MCF 10A (cell line): ENCODE measurements at places on chromosomes 16 and 17.

- peak; percentile 44 for DNase-seq
Observed at GRCh38 chr17:66272811-66273585, 29.4 kb upstream of the PRKCA start.

- DNase-seq: no peak
Observed at GRCh38 chr16:22356930-22357634, 17.3 kb downstream of the CDR2 start.

GRCh38 chr16:7946142-7946541, 613.5 kb downstream of the RBFOX1 start:
- no peak for DNase-seq

- DNase-seq: no peak
Observed at GRCh38 chr17:16465861-16466338, 26.1 kb downstream of the LRRC75A start.

- DNase-seq: no peak
Observed at GRCh38 chr17:70882504-70882903, 713.2 kb downstream of the KCNJ2 start.

GRCh38 chr17:18257982-18258355, 569 bp downstream of the FLII start:
- peak; percentile 78 for DNase-seq

- no peak for DNase-seq
Observed at GRCh38 chr17:44840936-44841335, 6.7 kb upstream of the HIGD1B start.

DNA sequence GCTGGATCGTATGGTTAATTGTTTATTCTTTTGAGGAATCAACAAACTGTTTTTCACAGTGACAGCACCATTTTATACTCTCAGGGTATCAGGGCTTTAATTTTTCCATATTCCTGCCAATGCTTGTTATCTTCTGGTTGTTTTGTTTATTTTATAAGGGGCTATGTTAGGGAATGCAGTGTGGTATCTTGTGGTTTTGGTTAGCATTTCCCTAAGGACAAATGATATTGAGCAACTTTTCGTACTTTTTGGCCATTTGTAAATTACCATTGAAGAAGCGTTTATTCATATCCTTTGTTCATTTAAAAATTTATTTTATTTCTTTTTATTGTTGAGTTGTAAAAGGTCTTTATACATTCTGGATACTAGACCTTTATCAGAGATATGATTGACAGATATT, 322.0 kb upstream of the SALL1 start:
- peak; percentile 6 for DNase-seq

DNA sequence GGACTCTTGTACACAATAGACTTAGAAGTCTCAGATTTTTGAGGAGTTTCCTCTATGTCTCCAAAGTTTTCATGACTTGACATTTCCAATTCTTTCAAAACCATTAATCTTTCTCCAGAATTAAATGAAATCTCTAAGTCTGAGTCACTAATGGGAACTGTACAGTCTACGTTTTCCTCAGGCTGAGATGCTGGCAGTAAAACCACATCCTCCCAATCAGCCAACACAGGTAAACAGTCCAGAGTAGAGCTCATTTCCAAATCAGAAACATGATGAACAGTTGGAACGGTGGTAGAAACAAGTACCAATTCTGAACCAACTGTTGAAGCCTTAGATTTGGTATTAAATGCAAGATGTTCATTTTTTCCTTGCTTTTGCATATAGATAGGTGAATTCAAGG, 7.9 kb downstream of the ERI2 start:
- no peak for DNase-seq

- DNase-seq: peak; percentile 77
Observed at GRCh38 chr16:77584205-77584859, 138.0 kb upstream of the NUDT7 start.

- DNase-seq: no peak
Observed at GRCh38 chr16:88300463-88300835, 82.3 kb upstream of the ZNF469 start.

DNA sequence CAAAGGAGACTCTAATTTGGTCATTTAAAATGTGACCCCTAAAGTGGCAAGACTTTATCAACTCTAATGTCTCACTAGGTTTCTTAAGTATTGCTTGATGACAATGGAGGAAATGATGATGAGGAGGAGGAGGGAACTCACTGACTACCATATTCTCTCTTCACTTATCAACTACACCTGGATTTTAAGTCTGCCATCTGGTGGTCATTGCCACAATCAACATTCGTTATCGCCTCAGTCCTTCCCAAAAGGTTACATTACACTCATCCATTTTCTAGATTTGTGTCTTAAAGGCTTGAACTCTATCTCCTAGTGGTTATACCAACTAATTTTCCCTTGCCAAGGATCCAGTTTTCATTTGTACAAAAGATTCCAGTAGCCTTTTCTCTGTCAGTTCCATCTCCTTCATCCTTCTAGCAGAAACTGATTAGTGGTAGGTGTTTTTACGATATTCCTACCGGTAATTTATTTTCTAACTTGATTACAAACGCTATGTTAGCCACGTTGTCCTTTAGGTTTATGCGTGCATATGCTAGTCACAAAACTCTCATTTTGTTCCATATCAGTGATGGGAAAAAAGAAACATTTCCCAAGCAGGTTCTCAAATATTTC, 114.6 kb upstream of the NOG start:
- peak; percentile 59 for DNase-seq

DNA sequence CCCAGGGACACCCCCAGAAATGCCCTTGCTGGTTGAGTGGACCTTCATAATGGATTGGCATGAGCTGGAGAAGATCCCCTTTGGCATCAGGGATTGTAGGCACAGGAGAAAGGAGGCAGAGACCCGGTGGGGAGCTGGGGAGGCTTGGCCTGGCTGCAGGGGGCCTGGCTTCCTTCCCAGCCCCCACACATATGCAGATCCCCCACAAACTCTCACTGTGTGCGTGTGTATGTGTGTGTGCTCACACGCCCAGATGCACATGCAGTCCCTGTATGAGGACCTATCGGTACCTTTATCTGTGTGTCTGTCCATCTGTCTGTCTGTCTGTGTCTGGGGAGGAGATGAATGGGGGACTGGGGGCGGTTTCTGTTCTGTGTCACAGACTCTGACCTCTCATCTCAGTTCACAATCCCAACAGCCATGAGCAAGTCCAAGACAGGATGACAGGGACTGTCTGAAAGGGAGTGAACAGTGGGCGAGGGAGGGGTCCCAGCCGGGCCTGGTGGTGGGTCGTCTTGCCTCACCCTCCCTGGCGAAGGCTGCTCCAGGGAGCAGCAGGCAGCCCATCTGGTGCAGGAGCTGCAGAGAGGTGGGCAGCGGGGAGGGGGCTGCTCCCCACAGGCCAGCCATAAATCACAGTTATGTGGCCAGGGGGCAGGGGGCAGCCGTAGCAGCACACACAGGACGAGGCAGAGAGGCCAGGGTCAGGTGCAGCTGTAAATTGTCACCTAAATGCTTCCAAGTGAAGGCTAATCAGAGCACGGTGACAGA, 46.7 kb upstream of the LHX1 start:
- DNase-seq: no peak

DNA sequence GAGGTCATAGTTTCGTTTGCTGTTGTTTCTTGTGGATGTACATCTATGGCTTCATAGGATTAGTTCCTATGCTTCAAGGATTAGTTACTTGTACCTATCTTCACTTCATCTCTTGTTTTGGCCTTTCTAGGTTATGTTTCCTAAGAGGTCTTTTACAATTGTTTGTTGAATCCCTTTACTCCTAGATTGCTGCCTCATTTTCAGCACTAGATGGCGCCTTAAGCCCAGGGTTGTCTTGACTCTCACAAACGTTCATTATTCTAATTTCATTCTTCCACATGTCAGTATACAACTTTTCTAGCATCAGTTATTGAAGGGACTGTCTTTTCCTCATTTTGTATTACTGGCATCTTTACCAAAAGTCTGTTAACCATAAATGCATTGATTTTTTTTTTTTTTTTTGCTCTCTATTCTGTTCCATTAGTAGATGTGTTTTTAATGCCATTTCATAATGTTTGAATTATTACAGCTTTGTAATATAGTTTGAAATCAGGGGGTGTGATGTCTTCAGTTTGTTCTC, 45.0 kb upstream of the NACA2 start:
- peak; percentile 75 for DNase-seq

DNA sequence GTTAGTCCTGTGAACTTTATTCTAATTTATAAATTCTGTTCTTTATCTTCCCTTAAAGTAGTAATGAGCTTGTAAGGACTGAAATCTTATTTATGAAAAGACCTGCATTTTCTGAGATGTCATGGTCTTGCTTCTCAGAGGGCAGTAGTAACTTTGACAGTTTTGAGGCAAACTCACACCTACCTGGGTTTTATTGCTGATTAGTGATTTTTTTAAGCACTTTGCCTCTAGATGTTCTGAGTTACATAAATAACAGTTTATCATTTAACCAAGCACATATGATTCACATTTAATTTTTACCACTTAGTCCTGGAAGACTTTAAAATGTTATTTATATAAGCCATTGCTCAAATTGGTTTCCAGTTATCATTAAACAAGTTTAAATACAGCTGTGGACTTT, 10.7 kb downstream of the DUSP14 start:
- DNase-seq: no peak

GRCh38 chr17:56966338-56966737, 5.5 kb upstream of the COIL start:
- DNase-seq: no peak

DNA sequence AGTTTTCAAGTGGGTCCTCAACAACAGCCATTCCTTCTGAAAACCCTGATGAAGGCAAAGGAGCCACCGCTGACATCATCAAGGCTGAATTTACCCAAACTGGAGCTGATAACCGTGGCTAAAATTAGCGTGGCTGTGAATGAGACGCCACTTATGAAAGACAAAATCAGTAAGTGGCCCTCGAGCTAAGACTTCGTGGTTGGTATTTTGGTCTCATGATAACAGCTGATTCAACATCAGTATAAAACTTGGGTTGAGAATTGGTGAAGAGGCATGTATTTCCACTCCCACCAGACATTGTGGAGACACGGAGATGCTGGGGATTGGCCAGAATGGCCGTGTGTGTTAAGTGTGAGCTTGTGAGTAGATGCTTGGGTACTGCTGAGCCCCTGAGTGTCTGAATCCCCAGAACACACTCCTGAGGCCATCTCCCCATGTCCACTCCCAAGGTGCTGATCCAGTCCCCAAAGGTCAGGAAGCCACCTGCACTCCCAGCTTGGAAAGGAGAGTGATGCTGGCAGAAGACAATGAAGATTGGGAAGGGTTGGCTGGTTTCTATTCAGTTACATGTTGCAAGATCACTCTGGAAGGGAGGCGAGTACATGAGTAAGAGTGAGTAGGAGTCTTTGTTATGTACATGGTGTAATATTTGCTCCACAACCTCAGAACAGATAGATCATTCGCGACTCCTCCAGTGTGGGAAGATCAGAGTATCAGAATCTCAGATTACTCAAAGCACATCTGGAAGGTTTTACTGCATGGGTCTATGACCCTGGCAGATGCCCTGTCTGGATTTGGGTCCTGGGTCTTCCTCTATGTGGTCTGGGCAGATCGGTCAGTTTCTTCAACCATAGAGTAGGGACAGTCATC, 207.7 kb downstream of the HS3ST3A1 start:
- peak; percentile 95 for DNase-seq

DNA sequence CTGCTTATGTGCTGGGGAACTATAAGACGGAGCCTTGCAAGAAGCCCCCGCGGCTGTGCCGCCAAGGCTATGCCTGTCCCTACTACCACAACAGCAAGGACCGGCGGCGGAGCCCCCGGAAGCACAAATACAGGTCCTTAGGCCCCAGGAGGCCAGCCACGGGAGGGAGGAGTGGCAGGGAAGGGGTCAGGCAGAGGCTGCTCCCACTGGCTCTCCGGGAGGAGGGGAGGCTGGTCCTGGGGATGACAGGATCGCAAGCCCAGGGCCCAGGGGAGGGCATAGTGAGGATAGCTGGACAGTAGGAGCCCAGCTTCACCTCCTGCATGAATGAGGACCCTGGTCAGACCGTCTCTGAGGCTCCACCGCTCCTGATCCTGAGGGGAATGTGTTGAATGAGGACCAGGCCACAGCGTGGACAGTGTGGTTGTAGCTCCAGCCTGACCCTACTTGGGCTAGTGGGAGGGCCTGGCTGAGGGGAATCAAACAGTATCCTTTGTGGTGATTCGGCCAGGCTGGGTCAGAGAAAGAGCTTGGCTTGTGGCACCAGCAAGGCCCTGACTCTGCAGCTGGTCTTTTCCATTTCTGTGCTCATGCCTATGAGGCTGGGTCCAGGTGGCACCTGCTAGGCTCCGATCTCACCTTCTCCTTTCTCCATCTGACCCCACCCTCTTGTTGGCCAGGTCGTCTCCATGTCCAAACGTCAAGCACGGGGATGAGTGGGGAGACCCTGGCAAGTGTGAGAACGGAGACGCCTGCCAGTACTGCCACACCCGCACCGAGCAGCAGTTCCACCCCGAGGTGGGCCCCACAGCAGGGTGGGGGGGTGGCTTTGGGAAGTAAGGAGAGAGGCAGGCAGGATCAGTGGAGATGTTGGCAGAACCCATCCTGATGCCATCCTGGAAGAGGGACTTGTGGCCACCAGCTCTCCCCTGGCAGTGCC, 28.7 kb downstream of the UNK start:
- no peak for DNase-seq

DNA sequence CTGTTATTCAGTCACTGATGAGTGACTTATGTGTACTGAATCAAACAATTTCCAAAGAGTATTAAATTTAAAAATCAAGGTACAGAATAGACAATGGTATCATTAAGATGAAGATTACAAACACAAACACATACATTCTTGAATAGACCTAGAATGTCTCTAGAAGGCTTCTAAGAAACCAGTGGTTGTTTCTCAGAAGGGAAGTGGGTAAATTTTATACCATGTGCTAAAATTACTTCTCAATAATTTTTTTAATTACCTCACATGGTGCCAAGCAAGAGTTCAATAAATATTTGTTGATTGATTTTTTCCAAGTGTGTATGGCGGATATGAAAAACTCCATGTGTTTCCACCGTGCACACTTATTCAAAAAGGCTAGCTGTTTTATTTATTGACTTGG, 6.4 kb downstream of the DYNLRB2 start:
- DNase-seq: no peak

DNA sequence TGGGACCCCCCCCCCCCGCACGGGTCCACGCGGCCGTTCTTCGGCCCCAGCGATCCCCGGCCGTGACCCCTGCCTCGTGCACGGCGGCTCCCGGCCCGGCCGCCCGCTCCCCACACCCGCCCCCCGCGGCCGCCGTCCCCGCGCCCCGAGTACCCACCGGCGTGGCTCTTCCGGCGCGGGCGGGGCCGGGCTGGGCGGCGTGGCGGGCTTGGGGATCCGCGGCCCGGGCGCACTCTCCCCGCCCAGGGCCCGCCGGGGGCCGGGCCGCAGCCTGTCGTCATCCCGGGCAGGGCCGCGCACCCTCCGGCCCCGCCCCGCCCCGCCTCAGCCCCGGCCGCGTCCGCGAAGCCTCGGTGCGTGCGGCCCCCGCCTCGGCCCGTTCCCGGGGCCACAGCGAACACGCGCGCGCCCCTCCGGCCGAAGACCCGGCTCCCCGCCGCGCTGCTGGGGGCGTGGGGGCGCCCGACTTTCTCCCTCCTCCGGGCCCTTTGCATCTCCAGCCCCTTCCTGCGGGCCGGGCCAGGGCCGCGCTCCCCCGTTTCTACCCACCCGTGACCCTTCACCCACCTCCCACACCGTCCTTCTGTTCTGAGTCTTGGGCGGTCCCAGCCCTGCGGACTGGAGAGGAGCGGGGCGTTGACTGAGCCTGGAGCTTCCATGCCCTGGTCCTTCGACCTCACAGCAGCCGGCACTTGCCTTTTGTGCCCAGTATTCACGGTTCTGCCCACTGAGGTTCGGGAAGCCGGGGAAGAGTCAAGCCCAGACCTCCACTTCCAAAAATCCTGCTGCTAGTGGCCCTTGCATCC, 840 bp downstream of the MYO1C start:
- peak; percentile 53 for DNase-seq
